ENCODE measurements at places on chromosomes 4 and X. TPM values are rescaled to one million over a fixed set of nuclear protein-coding genes. Genes with fewer than 3 reads are reported as not detected.

GRCh38 chr4:139934708-139935195, 219.2 kb downstream of the MAML3 start:
- DNase-seq, result no peak

GRCh38 chr4:118158763-118159375, 124.6 kb downstream of the NDST3 start:
- DNase-seq, result no peak

OTC gene
- polyA plus RNA-seq, result not detected

DNA sequence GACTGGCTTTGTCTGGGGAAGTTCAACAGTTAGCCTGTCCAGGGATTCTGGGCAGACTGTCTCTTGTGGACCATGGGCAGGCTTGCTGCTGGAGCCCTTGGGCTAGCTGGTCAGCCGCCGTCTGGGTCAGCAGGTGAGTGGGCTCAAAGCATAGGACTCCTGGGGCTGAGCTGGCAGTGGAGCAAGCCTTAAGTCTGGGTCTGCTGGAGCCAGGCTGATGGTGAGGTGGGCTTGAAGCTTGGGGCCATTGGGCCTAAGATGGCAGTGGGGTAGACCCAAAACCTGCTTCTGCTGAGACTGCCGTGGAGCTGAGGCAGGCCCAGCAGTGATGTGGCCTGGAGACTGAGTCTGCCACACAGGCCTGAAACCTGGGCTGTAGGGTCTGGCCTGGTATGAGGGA, 645.1 kb downstream of the RAPGEF2 start:
- no peak for DNase-seq

RHOH gene
- 0.92 TPM for polyA plus RNA-seq

GAGE13 gene
- polyA plus RNA-seq, result not detected

GRCh38 chr4:40576651-40577480, 52.8 kb downstream of the RBM47 start:
- peak; percentile 75 for DNase-seq
